ENCODE measurements at places on chromosomes 5 and 9. TPM values are rescaled to one million over a fixed set of nuclear protein-coding genes. Genes with fewer than 3 reads are reported as not detected.

The HTR1A gene
- total RNA-seq = not detected

The GABRP gene
- not detected for total RNA-seq

The CDKN2B gene
- total RNA-seq = 42.2 TPM

The PCDHA12 gene
- total RNA-seq = not detected

The SPEF2 gene
- total RNA-seq = 4.1 TPM

The GALNT12 gene
- total RNA-seq = 16.5 TPM

The TAF11L5 gene
- total RNA-seq = not detected

The PITX1 gene
- 12.6 TPM for total RNA-seq

The CYSRT1 gene
- 0.44 TPM for total RNA-seq

The SPATA31A6 gene
- not detected for total RNA-seq

The HAND1 gene
- total RNA-seq = 0.17 TPM

The NFX1 gene
- total RNA-seq = 33.4 TPM

The EHMT1 gene
- total RNA-seq = 57.0 TPM

The HSD17B4 gene
- 227 TPM for total RNA-seq

The C9orf50 gene
- total RNA-seq = 0.44 TPM

The CDC20B gene
- total RNA-seq = under 0.01 TPM

The GNAQ gene
- 32.3 TPM for total RNA-seq

The IRX1 gene
- total RNA-seq = not detected

The PIP5K1B gene
- total RNA-seq = not detected

The CCDC192 gene
- not detected for total RNA-seq

The PPP3R2 gene
- total RNA-seq = not detected

The DMRTA1 gene
- 1.2 TPM for total RNA-seq

The C9orf153 gene
- total RNA-seq = 0.50 TPM

The FCN1 gene
- total RNA-seq = not detected

The ANKRD31 gene
- total RNA-seq = under 0.01 TPM

The OR1J2 gene
- total RNA-seq = not detected

The PTPDC1 gene
- total RNA-seq = 9.9 TPM
